Sciatic nerve (tissue), 2 donors: ENCODE measurements at places on chromosomes 7 and 10.

- DNase-seq, result no peak
These were observed 172.0 kb downstream of the MAD1L1 start for GRCh38 chr7:2060701-2061100.

DNA sequence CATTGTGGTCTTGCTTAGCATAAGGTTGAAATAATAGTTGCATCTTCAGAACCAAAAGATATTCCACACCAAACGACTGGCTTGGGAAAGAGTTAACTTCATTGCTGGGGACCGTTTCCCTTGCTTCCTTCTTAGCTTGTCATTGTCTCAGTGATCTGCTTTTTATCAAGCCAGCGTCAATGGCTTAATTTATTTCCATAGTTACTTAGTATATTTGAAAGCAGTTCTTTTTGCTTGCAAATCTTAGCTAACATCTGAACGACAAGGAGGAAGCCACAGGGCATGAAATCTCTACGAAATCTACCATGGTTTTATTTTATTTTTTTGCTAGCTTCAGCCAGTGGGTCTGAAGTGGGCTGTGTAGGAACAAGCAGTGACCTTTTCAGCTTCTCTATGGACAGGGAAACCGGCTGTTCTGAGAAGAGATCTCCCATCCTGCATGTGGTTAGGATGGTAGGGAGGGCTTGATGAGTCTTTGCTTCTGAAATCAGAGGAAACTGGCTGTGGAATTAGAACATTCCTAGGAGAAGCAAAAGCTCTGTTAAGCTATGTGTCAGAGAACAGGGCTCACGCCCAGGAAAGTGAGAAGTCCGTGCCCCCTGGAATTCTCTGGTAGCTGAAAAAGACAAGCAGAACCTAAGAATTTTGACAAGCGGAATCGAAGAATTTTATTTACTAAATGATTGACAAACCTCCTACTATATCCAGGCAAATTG is 8.0 kb downstream of the SLC18A2 start:
- no peak for DNase-seq

GRCh38 chr7:81248420-81248819 is 329.6 kb upstream of the SEMA3C start:
- no peak for DNase-seq

DNA sequence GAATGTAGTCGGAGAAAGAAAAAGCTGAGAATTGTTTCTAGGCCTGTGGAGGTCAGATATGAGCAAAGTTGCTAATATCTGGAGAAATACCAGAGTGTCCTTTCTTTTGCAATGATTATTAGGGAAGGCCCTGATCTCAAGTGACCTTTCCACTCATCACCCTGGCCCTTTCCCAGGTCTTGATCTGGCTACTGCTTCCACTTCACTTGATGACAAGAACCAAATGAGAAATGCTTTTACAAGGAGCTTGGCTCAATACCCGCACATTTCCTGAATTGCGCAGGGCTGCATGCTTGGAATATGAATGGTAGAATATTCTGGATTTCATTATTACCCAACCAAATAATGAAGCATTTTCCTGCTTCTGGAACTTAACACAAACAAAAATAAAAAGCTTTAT is 104.6 kb downstream of the ITGB8 start:
- DNase-seq, result peak; percentile 79

GRCh38 chr10:103463499-103463898 is 4.8 kb upstream of the CALHM1 start:
- no peak for DNase-seq

- DNase-seq, result no peak
These were observed 178.3 kb upstream of the KLF14 start for GRCh38 chr7:130912082-130912861.

DNA sequence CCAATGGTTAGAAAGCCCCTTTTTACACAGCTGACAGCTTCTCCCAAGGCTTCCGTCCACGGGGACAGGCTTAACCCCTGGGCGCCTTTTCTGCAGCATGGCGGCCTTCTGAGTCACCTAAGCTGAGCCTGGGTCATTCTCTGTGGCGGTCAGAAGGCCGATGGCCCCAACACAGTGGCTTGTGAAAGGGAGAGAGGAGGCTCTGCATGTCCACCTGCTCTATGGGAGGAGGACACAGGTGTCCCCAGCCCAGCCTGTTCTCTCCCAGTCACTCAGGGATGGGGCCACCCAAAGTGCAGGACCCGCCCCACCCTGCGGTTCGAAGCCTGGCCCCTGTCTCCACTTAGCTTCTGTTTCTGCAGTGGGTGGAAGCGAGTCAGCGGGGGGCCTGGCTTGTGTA is 20.4 kb upstream of the TTYH3 start:
- DNase-seq, result no peak

GRCh38 chr10:112847778-112848177 is 102.3 kb upstream of the TCF7L2 start:
- DNase-seq, result no peak

DNA sequence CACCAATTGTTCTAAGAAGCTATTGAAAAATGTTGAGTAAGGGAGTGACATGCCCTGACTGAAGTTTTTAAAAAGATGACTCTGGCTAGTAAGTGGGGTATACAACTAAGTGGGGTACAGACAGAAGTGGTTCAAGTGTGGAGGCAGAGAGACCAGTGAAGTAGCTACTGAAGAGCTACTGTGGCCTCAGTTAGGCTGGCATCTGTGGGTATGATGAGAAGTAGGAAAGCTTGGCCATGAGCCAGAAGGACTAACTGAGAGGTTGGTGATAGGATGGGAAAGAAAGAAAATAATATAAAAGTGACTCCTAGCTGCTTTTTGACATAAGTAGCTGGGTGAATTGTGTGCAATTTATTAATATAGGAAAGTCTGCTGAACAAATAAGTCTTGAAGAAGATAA is 176.6 kb downstream of the SEMA3D start:
- no peak for DNase-seq

GRCh38 chr10:69180525-69181204 is 631 bp downstream of the SUPV3L1 start:
- DNase-seq, result no peak

DNA sequence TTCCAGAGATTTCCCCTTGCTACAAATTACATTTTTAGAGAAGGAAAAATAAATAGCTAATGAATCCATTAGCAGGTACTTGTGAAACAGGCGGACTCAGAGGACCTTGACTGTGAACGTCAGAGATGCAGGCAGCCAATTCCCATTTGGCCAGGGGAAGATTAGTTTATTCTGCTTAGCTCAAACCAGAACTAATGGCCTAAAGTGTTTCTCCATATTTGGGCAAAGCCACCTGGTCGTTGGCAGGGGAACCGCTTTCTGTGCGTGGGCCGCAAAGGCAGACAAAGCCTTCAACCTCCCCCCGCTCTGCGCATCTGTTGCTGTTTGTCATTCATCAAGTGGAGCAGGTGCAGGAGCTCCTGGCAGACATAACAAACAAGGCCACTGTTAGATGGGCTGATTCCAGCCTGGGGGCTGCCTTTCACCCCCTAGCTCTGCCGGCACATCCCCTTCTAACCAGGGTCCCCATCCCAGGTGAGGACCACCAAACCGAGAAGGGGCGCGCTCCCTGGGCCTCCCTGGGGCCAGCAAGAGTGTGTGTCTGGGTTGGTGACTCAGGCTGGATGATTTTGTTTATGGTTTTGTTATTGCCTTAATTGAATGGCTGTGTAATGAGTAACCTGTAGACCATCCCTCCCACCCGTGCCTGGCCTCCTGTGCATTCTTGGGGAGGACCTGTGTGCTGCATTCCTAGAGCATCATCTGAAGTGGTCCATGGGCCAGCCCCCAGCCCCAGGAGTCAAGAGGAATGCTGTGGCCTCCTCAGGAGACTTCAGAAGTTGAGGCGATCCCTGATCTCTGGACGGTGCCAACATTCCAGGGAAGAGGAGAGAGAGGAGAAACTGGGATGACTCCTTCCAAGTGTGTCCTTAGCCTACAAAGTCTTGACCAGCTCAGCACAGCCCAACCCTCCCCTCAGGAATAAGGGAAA is 14.5 kb upstream of the CPA1 start:
- peak; percentile 72 for DNase-seq

- DNase-seq, result no peak
These were observed 22.5 kb upstream of the REEP3 start for GRCh38 chr10:63498665-63499064.

DNA sequence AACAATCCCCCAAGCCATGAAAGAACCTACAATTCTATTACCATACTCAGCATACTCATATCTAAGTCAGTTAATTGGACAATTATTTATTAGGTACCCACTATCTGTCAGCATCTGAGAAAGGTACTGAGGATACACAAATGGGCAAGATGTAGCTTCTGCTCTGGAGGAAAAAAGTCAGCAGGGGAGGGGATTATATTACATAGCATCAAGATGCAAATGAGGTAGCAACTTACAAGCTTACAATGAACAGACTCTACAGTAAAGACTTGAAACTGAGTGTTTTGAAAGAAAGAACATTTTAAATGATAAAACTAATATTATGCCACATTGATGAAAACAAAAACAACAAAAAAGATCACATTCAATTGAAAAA is 10.8 kb upstream of the CUBN start:
- DNase-seq, result no peak

DNA sequence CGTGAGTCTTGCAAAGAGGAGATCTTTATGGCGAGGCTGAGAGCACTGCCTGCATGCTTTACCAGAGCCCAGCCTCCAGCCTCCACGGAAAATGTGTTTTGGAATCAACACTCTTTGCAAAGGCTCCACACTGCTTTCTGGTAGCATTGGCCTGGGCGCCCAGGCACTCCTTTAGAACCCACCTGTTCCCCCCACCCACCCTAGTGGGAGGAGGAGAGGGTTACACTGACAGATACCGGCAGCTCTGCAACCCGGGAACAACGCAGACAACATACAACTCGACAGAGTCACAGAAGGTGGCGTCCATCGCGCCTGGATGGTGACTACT is 5.5 kb upstream of the MNX1 start:
- no peak for DNase-seq

DNA sequence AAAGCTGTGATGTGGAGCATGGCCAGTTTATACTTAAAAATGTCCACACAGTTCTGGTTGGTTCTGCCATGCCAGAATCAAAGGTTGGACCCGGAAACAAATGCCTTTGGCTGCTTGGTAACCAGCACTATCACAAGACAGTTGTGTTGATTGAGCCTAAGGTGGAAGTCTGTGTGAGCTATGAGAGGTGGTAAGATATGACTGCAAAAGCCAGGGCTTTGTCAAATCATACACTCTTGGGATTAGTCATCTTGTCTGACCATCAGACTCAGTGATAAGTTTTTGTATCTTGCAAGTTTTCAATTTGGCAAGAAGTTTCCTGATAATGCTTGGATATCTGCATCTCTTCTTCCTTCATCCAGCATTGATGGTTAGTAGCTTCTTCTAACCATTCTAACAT is 35.5 kb downstream of the GPR141 start:
- no peak for DNase-seq

GRCh38 chr10:31847515-31847914 is 81.1 kb downstream of the ARHGAP12 start:
- no peak for DNase-seq

DNA sequence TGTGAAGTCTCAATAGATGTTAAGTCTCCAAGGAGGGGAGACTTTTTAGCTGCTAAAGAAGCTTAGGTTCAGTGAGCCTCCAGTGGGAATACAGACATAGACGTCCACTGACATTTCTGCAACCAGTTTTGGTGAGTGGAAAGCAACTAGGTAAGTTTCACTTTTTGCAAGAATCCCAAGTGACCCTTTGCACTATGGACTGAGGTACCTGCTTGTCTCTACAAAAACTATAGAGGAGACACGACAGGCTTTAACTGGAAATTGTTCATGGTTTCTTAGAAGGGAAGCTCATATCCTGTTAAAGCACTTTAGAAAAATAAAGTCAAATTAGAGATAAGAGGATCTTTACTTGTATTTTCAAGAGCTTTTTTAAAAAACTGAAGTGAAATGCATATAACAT is 38.6 kb downstream of the GBF1 start:
- DNase-seq, result no peak

DNA sequence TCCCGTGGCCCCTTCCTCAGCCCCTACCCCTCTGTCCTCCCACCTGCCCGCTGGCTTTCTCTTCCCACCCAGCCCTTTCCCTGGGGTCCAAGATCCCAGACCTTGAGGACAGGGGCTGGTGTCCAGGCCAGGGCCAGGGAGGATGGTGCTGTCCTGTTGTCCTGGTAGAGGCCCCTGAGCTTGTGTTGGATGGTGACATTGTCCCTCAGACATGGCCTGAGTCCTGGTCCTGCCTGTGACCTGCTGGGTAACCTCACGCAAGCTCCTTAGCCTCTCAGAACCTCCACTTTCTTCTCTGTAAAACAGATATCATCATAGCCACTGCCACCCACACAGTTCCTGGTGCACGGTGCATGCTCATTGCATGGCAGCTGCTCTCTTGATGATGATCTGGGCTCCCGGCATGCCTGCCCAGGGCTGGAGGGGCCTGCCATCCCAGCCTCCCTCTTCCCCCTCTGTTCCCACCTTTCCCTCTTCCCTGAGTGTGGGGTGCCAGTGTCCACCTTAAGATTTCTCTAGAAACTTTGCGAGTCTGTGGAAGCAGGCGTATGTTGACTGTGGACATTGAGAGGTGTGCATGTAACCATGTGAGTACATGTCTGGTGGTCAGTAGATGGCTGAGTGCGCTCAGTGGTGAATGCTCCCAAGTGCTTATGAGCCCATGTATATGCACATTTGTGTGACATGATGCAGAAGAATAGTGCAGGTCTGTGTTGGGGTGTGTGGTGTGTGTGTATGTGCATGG is 60.4 kb downstream of the NEURL1 start:
- DNase-seq, result no peak

- no peak for DNase-seq
These were observed 60.7 kb downstream of the TMEM209 start for GRCh38 chr7:130144312-130145171.

- no peak for DNase-seq
These were observed 133.4 kb upstream of the PFKP start for GRCh38 chr10:2933924-2934323.

GRCh38 chr10:64234489-64234888 is 713.3 kb downstream of the REEP3 start:
- no peak for DNase-seq

GRCh38 chr10:88219753-88220152 is 356.3 kb downstream of the PTEN start:
- DNase-seq, result no peak

- no peak for DNase-seq
These were observed 13.3 kb downstream of the RBM17 start for GRCh38 chr10:6102128-6102527.

DNA sequence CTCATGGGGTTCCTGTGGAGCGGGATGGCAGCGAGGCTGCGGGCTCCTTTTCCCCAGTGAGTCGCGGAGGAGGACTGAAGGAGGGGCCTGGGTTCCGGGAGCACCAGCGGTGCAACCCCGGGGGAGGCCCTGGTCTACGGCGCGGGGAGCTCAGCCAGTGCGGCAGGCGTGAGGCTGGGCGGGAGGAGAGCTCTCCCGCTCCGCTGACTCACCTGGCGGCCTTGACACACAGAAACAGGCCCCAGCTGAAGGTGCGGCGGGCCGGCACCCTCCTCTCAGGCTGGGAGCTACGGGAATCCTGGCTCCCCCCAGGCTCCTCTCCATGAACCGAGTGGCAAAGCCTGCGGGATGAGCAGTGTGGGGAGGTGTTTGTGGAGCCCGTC is 6.8 kb upstream of the NOM1 start:
- no peak for DNase-seq

- no peak for DNase-seq
These were observed 177.5 kb downstream of the WNT2 start for GRCh38 chr7:117145333-117145732.

- DNase-seq, result no peak
These were observed 132.1 kb downstream of the CCSER2 start for GRCh38 chr10:84460520-84460919.

GRCh38 chr7:130219871-130220270 is 12.2 kb downstream of the SSMEM1 start:
- no peak for DNase-seq
